ENCODE measurements at places on chromosomes 16 and 17.
A peak's percentile ranks its signal among the peaks of the same experiment; 100 is the strongest.

- peak; percentile 43 for DNase-seq
Measured at GRCh38 chr17:1762901-1763898, 1.3 kb downstream of the SERPINF1 start.

- DNase-seq: peak; percentile 84
Measured at GRCh38 chr17:57091186-57091618, 6.2 kb downstream of the AKAP1 start.

DNA sequence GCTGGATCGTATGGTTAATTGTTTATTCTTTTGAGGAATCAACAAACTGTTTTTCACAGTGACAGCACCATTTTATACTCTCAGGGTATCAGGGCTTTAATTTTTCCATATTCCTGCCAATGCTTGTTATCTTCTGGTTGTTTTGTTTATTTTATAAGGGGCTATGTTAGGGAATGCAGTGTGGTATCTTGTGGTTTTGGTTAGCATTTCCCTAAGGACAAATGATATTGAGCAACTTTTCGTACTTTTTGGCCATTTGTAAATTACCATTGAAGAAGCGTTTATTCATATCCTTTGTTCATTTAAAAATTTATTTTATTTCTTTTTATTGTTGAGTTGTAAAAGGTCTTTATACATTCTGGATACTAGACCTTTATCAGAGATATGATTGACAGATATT lies 322.0 kb upstream of the SALL1 start:
- no peak for DNase-seq

DNA sequence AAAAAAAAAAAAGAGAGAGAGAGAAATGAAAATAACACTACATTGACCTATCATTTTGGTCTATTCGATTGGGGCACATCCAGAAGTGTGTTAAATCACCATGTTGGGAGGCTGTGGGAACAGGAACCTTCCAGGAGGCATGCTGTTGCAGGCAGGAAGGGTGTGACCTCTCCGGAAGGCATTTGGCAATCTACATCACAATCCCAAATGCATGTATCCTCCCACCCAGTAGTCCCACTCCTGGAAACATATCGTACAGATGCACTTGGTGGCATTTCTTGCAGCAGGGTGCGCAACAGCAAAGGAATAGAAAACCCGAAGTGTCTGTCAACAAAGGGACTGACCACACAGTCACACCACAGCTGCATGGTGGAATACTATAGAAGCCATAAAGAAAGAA lies 7.9 kb downstream of the PLLP start:
- no peak for DNase-seq

- no peak for DNase-seq
Measured at GRCh38 chr16:51248217-51248616, 97.1 kb upstream of the SALL1 start.

DNA sequence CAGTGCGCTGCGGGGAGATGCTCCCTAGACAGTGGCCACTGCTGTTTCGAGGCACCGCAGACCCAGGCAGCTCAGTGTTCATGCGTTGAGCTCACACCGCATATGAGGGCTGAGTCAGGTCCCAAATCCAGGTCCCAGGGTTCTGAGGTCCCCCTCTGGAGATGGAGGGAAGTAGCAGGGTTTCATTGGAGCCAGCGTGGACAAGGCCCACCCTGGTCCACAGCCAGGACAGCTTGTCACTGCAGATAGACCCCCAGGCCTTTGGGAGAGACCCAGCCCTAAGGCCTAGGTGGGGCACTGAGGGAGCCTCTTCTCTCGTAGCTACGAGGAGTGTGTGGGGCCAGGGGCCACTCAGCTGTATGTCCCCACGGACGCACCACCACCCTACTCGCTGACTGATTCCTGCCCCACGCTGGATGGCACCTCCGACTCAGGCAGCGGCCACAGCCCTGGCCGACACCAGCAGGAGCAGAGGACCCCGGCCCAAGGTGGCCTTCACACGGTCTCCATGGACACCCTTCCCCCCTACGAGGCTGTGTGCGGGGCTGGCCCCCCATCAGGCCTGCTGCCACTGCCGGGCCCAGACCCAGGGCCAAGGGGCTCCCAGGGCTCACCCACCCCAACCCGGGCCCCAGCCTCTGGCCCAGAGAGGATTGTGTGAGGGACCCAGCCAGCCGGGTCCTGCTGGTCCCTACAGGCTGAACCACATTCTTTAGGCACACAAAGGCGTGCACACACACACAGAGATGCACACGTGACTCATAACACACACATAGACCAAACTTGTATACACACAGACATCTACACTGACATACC lies 53.4 kb downstream of the BEAN1 start:
- DNase-seq: no peak

- DNase-seq: no peak
Measured at GRCh38 chr17:7403727-7403976, 245 bp downstream of the TMEM256 start.

- peak; percentile 61 for DNase-seq
Measured at GRCh38 chr16:29804455-29805231, 1.7 kb upstream of the MAZ start.

DNA sequence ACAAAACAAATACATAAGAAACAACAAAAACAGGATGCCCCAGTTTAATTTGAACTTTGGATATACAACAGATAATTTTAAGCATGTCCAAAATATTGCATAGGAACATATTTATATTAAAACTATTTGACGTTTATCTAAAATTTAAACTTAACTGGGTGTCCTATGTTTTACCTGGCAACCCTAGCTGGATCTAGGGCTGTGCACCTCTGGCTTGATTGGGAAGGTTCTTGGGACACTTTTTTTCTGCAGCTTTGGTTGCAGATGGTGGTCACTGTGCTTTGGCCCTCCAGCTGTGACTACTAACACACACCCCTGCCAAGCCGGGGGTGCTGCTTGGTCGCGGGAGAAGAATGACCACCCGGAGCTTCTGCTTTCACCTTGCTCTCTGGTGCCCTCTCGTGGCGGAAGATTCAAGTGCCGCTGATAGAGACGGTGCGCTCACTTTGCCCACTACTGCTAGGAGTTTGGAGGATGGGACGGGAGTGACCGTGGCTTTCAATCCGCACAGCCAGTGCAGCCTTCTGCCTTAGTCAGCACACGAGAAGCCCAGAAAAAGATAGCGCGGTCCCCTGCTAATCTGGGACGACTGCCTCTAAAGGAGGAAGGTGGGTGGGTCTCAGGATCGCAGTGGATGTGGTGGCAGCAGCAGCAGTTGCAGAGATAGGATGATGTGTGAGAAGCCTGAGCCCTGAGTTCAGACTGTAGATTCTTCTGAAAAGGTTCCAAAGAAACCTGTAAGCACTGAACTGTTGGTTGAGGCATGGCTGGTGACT lies 6.7 kb downstream of the SPACA3 start:
- peak; percentile 73 for DNase-seq

- DNase-seq: peak; percentile 45
Measured at GRCh38 chr16:70579648-70580630, 56.3 kb downstream of the SF3B3 start.

- no peak for DNase-seq
Measured at GRCh38 chr17:5035315-5035714, at the start of gene SLC52A1. TSS of gene SLC52A1 (minus strand) at chr17:5035426. CDS start at chr17:5034606, 820 bp downstream.

GRCh38 chr16:4314532-4315185 lies 1.2 kb upstream of the GLIS2 start:
- no peak for DNase-seq

GRCh38 chr17:48558057-48558830 lies 13.3 kb upstream of the HOXB2 start:
- DNase-seq: no peak

DNA sequence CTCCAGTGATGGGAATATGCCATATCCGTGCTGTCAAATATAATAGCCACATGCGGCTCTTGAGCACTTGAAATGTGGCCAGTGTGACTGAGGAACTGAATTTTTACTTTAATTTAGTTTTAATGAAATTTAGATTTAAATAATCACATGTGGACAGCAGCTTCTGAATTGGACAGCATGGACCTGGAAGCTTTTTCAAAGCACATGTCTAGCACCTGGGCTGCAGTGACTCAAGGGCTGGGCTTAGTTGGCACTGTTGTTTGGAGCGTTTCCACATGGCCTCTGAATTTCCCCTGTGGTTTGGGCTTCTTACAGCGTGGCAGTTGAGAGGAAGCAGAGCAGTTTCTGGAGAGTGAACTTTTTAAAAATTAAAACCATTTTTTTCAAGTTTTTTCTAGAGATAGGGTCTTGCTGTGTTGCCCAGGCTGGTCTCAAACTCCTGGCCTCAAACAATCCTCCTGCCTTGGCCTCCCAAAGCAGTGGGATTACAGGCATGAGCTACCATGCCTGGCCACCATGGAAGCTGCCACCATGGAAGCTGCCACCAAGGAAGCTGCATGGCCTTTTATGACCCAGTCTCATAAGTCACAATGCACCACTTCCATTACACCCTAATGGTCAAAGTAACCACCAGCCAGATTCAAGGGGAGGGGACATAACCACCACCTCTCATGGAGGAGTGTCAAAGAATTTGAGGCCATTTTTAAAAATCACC lies 6.7 kb upstream of the TOB1 start:
- no peak for DNase-seq

DNA sequence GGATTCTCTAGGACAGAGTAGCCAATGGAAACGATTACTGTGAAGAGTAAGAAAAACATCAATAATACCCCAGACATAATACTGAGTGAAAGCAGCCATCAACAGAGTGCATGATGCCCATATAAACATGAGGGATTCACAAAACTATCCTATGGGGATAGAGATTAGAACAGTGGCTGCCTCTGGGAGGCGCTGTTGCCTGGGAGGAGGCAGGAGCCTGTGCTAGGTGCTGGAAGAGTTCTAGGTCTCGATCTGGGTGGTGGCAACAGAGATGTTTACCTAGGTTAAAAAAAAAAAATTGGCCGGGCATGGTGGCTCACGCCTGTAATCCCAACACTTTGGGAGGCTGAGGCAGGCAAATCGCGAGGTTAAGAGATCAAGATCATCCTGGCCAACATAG lies 7.9 kb downstream of the FA2H start:
- no peak for DNase-seq

- DNase-seq: no peak
Measured at GRCh38 chr16:56748826-56749225, 18.9 kb downstream of the NUP93 start.

- no peak for DNase-seq
Measured at GRCh38 chr16:58038219-58038641, 12.7 kb downstream of the MMP15 start.

DNA sequence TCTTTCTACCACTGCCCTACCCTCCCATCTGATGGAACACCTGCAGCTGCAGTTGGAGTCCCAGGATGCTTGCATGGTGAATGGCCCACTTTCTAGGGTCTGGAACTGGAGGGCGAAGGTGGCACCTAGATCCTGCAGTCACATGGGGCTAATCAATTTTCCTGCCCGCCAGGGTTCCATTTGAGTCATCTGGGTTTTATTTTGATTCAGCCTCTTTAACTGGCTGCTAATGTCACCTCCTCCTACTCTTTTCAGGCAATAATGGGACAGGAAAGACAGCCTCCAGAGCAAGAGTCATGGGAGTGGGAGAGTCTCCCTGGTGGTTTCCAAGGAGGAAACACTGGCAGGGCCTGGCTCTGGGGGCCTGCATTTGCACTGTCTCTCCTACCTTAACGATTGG lies 3.8 kb upstream of the TBKBP1 start:
- no peak for DNase-seq

DNA sequence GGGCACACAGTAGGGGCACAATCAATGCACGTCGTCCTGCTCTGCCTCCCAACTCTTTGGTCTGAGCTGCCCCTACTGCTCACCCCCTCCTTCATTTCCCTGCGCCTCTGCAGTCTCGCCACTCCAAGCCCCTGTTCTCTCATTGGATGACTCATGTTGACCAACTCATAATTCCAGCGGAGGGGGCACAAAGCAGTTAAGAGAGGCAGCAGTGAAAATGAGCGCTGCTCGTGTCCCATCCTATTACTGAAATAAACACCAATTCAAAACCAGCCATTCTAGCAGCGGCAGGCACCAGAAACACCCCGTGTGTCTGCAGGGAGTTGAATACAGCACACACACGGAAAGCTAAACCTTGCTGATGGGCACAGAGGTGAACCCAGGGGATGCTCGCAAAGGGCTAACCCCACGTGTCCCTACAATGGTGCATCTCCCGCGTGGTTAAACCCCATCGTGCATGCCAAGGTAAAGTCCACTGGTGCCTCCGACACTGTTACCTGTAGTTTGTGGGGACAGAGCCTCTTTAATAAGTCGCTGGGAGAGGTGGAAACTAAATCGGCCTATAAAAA lies 310.4 kb downstream of the XYLT1 start:
- DNase-seq: no peak

DNA sequence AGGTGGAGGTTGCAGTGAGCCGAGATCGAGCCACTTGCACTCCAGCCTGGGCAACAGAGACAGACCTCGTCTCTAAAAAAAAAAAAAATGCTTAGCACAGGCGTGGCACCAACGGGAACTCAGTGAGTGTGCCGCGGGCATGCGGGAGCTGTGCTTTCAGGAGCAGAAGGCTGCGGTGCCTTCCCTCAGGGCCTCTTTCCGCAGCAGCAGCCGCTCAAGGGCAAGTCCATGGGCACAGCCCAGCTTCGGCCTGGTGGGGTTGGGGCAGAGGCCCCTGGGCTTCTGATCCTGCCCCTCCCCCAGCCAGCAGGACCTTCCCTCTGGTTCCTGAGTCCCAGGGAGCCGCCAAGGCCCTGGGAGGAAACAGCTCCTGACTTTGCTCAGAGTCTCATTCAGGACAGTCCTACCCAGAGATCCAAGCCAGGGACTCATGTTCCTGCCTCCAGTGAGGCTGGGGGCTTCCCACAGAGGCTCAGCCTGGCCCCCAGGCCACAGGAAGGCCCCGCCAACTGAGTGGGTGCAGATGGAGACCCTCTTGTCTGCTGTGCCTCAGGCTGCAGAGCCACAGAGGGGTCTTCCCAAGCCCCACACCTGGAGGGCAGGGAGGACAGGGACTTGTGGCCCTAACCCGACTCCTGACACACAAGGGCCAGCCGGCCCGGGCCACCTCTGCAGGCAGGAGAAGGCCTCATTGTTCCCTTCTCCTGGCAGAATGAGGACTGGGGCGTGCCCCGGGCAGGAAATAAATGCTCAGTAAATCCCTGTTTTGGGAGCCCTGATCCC lies 3.3 kb upstream of the ZG16B start:
- DNase-seq: no peak

DNA sequence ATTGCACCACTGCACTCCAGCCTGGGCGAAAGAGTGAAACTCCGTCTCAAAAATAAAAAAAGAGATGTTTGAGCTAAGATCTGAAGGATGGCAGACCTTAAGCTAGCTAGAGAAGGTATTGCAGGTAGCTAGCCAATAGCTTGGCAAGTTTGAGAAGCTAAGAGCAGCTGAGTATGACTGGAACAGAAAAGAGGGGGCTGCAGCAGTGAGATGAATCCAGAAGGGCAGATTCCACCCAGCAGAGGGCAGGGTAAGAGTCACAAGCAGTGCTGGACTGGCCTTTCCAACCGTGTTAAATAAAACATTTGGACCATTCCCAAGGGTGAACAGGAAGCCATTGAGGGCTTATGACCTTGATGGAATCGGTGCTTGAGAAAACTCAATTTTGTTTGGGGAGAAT lies 5.7 kb upstream of the PHAF1 start:
- no peak for DNase-seq

GRCh38 chr17:58755577-58756245 lies at the start of gene PPM1E:
TSS of gene PPM1E (plus strand) at chr17:58755854.
- DNase-seq: peak; percentile 34
